ENCODE measurements at places on chromosomes 5 and 9.

DNA sequence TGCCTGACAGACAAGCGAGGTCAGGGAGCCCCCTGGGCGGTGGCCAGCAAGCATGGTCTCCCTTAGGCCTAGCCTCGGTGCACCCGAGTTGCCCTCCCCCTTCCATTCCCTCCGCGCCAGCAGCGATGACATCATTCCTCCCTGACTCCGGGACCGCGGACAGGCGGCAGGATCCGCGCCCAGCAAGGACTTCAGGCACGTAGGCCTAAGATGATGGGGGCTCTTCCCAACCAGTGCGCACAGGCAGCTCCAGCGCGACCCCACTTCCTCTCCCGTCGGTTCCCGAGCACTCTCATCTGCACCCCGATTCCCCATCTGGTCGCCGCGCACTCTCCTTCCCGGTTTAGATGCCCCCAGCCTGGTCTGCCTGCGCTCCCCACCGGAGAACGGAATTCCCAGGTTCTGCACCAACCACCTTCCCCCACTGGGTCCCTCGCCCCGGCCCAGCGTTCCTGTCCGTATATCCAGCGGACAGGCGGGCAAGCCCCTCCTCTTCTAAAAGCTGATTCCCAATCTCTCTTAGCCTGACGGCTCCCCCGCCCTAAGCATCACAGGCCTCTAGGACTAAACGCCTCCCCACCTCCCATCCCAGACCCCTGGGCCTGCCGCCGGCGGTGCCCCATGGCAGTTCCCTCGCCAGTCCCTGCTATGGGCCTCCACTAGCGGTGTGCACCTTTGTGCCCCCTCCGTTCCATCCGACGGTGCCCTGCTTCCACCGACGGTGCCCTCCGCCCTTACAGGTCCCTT lies 931 bp downstream of the FAM219A start:
- H3K27me3 ChIP-seq, result peaks cover 13% of the 10 kb centered on the region
- H3K4me3 ChIP-seq, result peak overlapping the region; percentile 89
- H3K36me3 ChIP-seq, result peaks cover 2% of the 10 kb centered on the region

DNA sequence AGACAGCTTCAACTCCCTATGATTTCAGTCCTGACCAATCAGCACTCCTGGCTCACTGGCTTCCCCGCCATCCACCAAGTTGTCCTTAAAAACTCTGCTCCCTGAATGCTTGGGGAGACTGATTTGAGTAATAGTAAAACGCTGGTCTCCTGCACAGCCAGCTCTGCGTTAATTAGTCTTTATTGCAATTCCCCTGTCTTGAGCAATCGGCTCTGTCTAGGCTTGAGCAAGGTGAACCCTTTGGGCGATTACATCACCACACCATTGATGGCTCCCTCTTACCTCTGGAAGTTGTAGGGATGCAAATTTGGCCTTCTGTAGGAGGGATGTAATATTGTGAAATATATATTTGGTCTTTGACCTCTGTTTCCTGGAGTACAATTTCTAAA lies 2.9 kb upstream of the SLC23A1 start:
- H3K27ac ChIP-seq, result peak overlapping the region; percentile 94
- H3K36me3 ChIP-seq, result no peaks in the 10 kb centered on the region
- H3K27me3 ChIP-seq, result no peaks in the 10 kb centered on the region
- H3K4me1 ChIP-seq, result peaks cover 69% of the 10 kb centered on the region
- no peak for DNase-seq

DNA sequence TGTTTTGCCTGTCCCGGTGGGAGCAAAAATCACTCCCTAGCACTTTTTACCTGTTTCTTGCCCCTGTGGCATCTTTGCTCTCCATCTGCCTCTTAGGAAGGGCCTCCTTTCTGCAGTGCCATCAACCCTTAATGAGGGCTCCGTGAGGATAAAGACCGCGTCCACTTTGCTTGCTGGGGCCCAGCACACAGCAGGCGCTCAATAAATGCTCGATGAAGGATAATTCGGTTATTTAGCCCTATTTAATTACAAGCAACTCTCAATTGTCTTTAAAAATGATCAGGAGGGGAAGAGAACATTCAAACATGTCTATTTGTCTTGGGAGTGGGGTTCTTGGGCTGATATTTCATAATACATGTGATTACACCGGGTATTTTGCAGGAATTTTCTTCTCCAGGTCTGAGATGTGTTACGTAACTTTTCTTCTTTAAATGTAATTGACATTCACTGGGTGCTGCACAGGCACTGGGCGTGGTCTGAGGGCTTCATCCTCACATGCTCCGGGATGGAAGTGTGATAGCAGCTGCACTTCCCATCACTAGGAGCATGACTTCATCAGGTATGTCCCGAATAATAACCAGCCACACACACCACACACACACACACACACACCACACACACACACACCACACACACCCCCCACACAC lies 19.8 kb upstream of the NTNG2 start:
- no peak overlapping the region for H3K4me3 ChIP-seq
- no peaks in the 10 kb centered on the region for H3K36me3 ChIP-seq
- peaks cover 15% of the 10 kb centered on the region for H3K4me1 ChIP-seq
- H3K27me3 ChIP-seq, result peaks cover 45% of the 10 kb centered on the region
- DNase-seq, result no peak

- DNase-seq, result no peak
- H3K4me1 ChIP-seq, result no peaks in the 10 kb centered on the region
- no peaks in the 10 kb centered on the region for H3K36me3 ChIP-seq
- H3K4me3 ChIP-seq, result no peak overlapping the region
- H3K27me3 ChIP-seq, result no peaks in the 10 kb centered on the region
- no peak overlapping the region for H3K27ac ChIP-seq
Measured at GRCh38 chr9:108083160-108083750, 593.7 kb upstream of the KLF4 start.

GRCh38 chr5:137184734-137185133 lies 314.4 kb downstream of the SPOCK1 start:
- no peak for DNase-seq
- H3K4me3 ChIP-seq, result no peak overlapping the region
- H3K4me1 ChIP-seq, result no peaks in the 10 kb centered on the region
- H3K27ac ChIP-seq, result no peak overlapping the region
- peaks cover 2% of the 10 kb centered on the region for H3K27me3 ChIP-seq
- H3K36me3 ChIP-seq, result no peaks in the 10 kb centered on the region

- peaks cover 10% of the 10 kb centered on the region for H3K4me1 ChIP-seq
- H3K36me3 ChIP-seq, result peaks cover 24% of the 10 kb centered on the region
- no peak overlapping the region for H3K4me3 ChIP-seq
- no peaks in the 10 kb centered on the region for H3K27me3 ChIP-seq
- H3K27ac ChIP-seq, result no peak overlapping the region
Measured at GRCh38 chr9:92720807-92721535, 43.7 kb downstream of the BICD2 start.

GRCh38 chr9:105401651-105402050 lies 46.2 kb upstream of the FSD1L start:
- no peak for DNase-seq
- H3K27me3 ChIP-seq, result peaks cover 52% of the 10 kb centered on the region
- H3K36me3 ChIP-seq, result peaks cover under 1% of the 10 kb centered on the region
- no peak overlapping the region for H3K27ac ChIP-seq

DNA sequence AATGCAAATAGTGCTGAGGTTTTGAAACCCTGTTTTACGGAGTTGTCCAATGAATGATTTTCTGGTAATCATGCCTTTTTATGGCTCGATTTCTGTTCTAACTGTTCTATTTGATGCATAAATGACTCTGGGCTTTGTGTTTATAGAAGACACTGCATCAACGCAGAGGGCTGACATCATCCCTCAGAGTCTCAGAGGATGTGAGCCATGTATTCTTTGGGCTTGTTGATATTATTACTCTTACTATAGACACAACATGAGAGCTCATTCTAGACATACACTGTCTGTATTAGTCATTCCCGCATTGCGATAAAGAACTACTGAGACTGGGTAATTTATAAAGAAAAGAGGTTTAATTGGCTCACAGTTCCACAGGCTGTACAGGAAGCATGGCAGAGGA lies 31.6 kb downstream of the CDH6 start:
- H3K27me3 ChIP-seq, result no peaks in the 10 kb centered on the region
- no peak overlapping the region for H3K4me3 ChIP-seq
- no peak for DNase-seq
- H3K4me1 ChIP-seq, result no peaks in the 10 kb centered on the region
- H3K27ac ChIP-seq, result no peak overlapping the region

DNA sequence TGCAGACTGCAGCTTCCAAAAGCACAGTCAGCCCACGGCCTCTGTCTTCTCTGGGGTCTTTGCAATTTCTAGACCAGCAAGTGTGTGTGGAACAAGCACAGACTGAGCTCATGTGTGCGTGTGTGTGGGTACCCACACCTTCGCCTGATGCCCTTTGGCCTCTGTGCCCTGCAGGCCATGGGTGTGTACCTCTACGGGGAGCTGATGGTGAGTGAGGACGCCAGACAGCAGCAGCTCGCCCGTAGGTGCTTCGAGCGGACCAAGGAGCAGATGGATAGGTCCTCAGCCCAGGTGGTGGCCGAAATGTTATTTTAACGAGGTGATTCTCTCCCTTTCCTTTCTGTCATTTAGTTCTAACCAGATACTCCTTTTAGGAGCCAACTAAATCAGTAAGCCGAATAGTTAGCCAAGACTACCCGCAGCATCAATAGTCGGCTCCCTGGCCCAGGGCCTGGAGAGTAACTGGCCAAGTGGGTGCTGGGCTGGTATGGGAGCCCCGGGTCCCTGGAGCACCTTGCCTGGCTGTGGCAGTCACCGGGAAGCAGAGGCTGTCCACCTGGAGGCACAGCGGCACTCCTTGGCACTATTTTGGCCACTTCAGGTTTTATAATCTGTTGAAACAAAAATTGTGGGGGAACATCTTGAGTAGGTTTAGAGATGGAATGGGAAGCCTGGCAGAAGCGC lies 235.0 kb downstream of the FANCC start:
- H3K4me1 ChIP-seq, result no peaks in the 10 kb centered on the region
- no peaks in the 10 kb centered on the region for H3K27me3 ChIP-seq
- DNase-seq, result no peak
- H3K27ac ChIP-seq, result no peak overlapping the region
- H3K36me3 ChIP-seq, result no peaks in the 10 kb centered on the region
- no peak overlapping the region for H3K4me3 ChIP-seq

DNA sequence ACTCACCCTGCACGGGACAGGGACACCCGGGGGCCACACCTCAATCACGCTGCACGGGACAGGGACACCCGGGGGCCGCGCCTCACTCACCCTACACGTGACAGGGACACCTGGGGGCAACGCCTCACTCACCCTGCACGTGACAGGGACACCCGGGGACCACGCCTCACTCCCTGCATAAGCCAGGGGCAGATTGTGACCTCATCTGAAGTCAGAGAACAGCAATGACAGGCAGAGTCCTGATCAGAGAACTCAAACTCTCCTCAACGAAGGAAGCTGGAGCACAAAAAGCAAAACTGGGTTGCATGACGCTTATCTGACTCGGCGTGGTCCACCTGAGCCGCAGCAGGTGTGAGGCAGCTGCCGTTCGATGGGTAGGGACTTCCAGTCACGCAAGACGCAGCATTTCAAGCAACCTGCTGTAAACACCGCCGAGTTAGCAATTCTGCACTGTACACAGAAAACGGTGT lies 3.2 kb downstream of the TERT start:
- H3K4me3 ChIP-seq, result no peak overlapping the region
- H3K36me3 ChIP-seq, result peaks cover 11% of the 10 kb centered on the region
- H3K27me3 ChIP-seq, result no peaks in the 10 kb centered on the region

DNA sequence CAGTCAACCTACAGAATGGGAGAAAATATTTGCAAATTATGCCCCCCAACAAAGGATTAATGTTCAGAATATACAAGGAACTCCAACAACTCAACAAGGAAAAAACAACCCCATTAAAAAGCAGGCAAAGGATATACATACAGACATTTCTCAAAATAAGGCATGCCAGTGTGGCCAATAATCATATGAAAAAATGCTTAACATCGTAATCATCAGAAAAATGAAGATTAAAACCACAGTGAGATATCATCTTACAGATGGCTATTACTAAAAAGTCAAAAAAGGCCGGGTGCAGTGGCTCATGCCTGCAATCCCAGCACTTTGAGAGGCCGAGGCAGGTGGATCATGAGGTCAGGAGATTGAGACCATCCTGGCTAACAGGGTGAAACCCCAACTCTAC lies 103.2 kb downstream of the KLHL3 start:
- no peaks in the 10 kb centered on the region for H3K27me3 ChIP-seq
- H3K36me3 ChIP-seq, result peaks cover 4% of the 10 kb centered on the region
- DNase-seq, result no peak
- H3K27ac ChIP-seq, result no peak overlapping the region
- no peak overlapping the region for H3K4me3 ChIP-seq
- H3K4me1 ChIP-seq, result no peaks in the 10 kb centered on the region

GRCh38 chr5:138601444-138601843 lies 26.2 kb upstream of the HSPA9 start:
- no peak overlapping the region for H3K27ac ChIP-seq
- H3K4me3 ChIP-seq, result no peak overlapping the region
- H3K27me3 ChIP-seq, result peaks cover 48% of the 10 kb centered on the region
- H3K36me3 ChIP-seq, result no peaks in the 10 kb centered on the region

Measured in activated CD4-positive, alpha-beta T cell treated with anti-CD3 and anti-CD28 coated beads, Interleukin-2, amount 10 ng/mL, durations not matched to agents 7 days and 5 days (primary cell).